ENCODE measurements at places on chromosomes 2 and 18. TPM values are rescaled to one million over a fixed set of nuclear protein-coding genes. Genes with fewer than 3 reads are reported as not detected.

DNA sequence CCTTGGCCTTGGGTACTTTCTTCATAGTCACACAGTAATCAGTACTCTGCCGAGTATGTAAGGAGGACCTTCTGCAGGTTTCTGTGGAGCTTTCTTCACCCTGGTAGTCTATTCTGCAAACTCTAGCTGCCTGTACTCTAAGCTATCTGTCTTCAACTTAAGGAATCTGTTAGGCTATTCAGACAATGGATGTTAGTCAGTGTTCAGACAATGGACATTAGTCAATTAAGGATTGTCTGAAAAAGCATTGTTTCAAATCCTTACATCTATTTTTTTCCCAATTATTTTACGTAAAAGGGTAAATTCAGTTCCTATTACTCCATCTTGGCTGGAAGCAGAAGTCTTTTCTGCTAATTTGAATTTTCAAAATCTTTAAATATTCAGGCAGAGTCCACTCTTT is 75.7 kb downstream of the WDR7 start:
- peaks cover 3% of the 10 kb centered on the region for H3K36me3 ChIP-seq
- H3K4me1 ChIP-seq = peaks cover 10% of the 10 kb centered on the region
- no peak overlapping the region for H3K27ac ChIP-seq

- H3K4me1 ChIP-seq = peaks cover 9% of the 10 kb centered on the region
- no peaks in the 10 kb centered on the region for H3K27me3 ChIP-seq
- no peak overlapping the region for H3K27ac ChIP-seq
- no peak for DNase-seq
- H3K36me3 ChIP-seq = peaks cover 62% of the 10 kb centered on the region
- no peak overlapping the region for H3K4me3 ChIP-seq
Observed at GRCh38 chr18:12028040-12028628, 46.8 kb downstream of the IMPA2 start.

DNA sequence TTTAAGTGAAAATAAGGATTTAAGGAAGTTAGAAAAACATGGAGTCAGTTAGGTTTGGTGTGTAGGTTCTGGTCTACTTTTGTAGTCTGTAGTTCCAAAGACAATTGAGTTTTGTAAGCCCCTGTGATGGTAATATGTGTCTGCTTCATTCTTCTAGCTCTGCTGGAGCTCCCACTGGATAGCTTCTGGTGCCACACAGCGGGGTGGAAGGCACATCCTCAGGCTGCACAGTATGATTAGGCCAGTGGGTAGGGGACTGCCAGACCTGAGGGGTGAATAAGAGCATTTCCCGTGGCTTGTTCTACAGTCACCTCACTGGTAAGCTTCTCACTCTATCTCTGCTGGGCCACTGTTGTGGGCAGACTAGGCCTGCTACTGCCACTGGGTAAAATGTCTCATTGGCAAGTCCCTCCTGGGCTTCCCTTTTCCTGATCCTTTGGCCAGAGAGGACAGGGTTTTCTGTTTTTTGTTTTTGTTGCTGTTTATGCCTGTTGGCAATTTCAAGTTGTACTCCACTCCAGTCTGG is 44.5 kb downstream of the TMEM131 start:
- peaks cover 5% of the 10 kb centered on the region for H3K36me3 ChIP-seq
- no peak for DNase-seq
- H3K27me3 ChIP-seq = no peaks in the 10 kb centered on the region
- H3K4me3 ChIP-seq = no peak overlapping the region

- H3K4me1 ChIP-seq = peaks cover 33% of the 10 kb centered on the region
- H3K27ac ChIP-seq = no peak overlapping the region
- H3K27me3 ChIP-seq = no peaks in the 10 kb centered on the region
Observed at GRCh38 chr18:36511791-36512352, 214.4 kb downstream of the FHOD3 start.

DNMT3A gene
- 154 TPM for total RNA-seq

ANKRD62 gene
- not detected for total RNA-seq

ZAP70 gene
- 0.64 TPM for total RNA-seq

CNOT11 gene
- total RNA-seq = 48.9 TPM

BMP10 gene
- total RNA-seq = not detected

Data from WTC11 (cell line).